ENCODE measurements at places on chromosomes 3 and 15. TPM values are rescaled to one million over a fixed set of nuclear protein-coding genes. Genes with fewer than 3 reads are reported as not detected.

Gene ASB14
- polyA plus RNA-seq, result not detected

GRCh38 chr15:91488452-91488851 lies 365.1 kb upstream of the SLCO3A1 start:
- DNase-seq, result no peak

Gene CHRNA3
- not detected for polyA plus RNA-seq

GRCh38 chr3:114624571-114625181 lies 330.8 kb downstream of the TIGIT start:
- DNase-seq, result peak; percentile 92

GRCh38 chr3:179852142-179852905 lies 184.4 kb downstream of the PEX5L start:
- DNase-seq, result peak; percentile 59

Gene GAP43
- 1.2 TPM for polyA plus RNA-seq

Gene SYNPR
- polyA plus RNA-seq, result not detected

Gene CASR
- polyA plus RNA-seq, result not detected

Gene ABI3BP
- 5.3 TPM for polyA plus RNA-seq

Gene SAMMSON
- not detected for polyA plus RNA-seq

GRCh38 chr3:120497818-120498217 lies 47.0 kb upstream of the FSTL1 start:
- DNase-seq, result no peak

Gene SLC6A20
- polyA plus RNA-seq, result not detected

Gene GPR27
- not detected for polyA plus RNA-seq

Gene GP5
- 0.10 TPM for polyA plus RNA-seq

DNA sequence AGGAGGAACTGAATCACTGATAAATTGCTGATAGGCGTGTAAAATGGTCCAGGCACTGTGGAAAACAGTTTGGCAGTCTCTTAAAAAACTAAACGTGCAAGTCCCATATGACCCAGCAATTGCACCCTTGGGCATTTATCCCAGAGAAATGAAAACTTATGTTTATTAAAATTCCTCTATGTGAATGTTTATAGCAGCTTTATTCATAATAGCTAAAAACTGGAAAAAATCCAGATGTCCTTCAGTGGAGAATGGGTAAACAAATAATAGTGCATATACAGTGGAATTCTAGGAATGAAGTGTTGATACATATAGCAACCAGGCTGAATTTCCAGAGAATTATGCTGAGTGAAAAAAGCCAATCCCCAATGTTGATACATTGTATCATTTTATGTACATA lies 482.2 kb upstream of the PDZRN3 start:
- no peak for DNase-seq

- no peak for DNase-seq
Observed at GRCh38 chr15:74314795-74315438, 52.5 kb downstream of the CYP11A1 start.

GRCh38 chr3:46542801-46543201 lies 23.3 kb downstream of the LRRC2 start:
- DNase-seq, result no peak

GRCh38 chr15:78737187-78737820 lies 74.0 kb downstream of the ADAMTS7 start:
- no peak for DNase-seq

DNA sequence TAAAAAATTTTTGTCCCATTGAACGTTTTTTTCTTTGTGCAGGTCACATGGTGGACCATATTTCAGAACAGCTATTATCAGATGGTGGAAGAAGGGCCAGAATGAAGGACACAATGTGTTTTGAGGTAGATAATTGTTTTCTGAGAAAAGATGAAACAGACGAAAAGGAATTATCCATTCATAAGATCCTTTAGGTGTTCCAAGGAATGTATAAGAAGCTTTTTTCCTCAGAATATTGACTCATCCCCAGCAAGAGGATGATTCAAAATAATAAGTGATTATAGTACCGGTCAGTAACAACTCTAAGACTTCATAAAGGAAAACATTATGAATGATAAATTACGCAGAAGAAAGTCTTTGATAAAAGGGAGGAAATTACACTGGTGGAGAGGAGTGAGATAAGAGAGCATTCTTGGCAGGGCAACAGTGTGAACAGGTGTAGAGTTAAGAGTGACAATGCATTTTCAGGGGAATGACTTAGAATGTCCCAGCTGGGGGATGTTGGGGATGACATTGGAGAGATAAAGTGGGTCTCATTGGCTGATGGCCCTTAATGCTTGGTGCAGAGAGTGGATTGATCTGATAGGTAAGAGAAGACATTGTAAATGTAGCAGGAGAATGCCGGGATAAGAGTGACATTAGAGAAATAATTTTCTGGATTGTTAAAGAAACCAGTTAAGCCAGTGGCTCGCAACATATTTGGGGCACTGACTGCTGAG lies 27.0 kb upstream of the AQP9 start:
- DNase-seq, result no peak

GRCh38 chr3:53534676-53535400 lies 40.4 kb downstream of the CACNA1D start:
- no peak for DNase-seq

Gene LRRC3B
- polyA plus RNA-seq, result not detected

DNA sequence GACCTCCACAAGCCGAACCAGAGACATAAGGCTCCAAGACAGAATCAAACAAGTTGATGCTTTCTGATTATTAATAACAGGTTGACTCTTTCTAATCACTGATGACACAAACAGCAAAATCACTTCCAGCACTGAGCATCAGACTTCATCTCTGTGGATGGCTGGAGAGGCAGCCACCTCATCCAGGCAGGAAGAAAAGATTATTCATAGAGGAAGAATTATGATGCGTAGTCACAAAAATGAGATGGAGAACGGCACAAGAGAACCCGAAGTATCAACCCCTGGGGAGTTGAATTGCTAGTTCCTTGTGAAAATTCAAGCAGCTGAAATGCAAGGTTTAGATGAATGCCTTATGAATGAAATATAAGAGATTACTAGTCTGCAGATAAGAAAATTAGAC lies 49.9 kb upstream of the LMCD1 start:
- DNase-seq, result no peak

Data from AG04450 (cell line).